ENCODE measurements at places on chromosomes 5 and 9.

DNA sequence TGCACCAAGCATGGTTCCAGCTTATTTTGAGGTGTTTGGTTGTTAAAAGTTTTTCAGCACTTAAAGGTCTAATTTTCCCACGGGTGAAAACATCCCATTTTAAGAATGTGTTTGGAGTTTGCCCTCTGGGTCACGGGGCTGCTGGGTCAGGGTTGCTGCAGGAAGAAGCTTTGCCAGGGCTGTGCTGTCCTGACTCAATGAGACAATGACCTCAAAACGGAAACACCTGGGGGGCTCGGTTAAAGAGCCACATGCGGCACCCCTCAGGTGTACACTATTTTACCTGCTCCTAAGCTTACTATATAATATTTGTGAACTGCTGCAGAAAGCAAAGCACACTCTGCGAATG, 27.6 kb downstream of the UBE2QL1 start:
- H3K27me3 ChIP-seq, result peaks cover 16% of the 10 kb centered on the region
- no peaks in the 10 kb centered on the region for H3K36me3 ChIP-seq
- no peak overlapping the region for H3K27ac ChIP-seq
- H3K4me1 ChIP-seq, result peaks cover 7% of the 10 kb centered on the region

DNA sequence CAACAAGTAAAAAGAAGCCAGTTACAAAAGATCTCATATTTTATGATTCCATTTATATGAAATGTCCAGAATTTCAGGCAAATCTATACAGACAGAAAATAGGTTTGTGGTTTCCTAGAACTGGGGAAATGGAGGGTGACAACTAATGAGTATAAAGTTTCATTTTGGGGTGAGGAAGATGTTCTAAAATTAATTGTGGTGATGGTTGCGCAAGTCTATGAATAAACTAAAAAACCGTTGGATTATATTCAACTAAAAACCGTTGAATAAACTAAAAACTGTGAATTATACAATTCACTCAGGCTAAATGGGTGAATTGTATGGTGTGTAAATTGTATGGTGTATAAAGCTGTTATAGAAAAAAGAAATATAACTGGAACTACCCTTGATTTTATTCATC, 47.6 kb downstream of the ADAMTS6 start:
- H3K4me1 ChIP-seq, result no peaks in the 10 kb centered on the region
- peaks cover 21% of the 10 kb centered on the region for H3K36me3 ChIP-seq
- no peak for DNase-seq

DNA sequence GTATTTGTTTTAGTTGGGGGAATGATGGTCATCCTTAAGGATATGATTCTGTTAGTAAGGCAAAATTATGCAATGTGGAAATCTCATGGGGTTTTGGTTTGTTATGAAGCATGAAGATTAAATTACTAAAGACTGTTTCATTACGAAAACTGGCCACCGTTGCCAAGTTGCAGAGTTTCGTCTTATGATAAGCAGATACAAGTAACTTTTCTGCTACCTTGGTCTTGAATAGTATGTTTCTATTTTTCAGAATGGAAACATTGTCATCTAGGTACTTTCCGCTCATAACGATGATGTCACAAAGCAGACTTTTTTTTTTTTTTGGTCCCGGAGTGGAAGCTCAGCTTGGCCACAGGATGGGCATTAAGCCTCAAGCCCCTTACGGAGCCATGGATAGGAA, 4.2 kb downstream of the CCNI2 start:
- H3K36me3 ChIP-seq, result no peaks in the 10 kb centered on the region
- H3K27ac ChIP-seq, result no peak overlapping the region
- no peak overlapping the region for H3K4me3 ChIP-seq
- H3K27me3 ChIP-seq, result peaks cover 72% of the 10 kb centered on the region

DNA sequence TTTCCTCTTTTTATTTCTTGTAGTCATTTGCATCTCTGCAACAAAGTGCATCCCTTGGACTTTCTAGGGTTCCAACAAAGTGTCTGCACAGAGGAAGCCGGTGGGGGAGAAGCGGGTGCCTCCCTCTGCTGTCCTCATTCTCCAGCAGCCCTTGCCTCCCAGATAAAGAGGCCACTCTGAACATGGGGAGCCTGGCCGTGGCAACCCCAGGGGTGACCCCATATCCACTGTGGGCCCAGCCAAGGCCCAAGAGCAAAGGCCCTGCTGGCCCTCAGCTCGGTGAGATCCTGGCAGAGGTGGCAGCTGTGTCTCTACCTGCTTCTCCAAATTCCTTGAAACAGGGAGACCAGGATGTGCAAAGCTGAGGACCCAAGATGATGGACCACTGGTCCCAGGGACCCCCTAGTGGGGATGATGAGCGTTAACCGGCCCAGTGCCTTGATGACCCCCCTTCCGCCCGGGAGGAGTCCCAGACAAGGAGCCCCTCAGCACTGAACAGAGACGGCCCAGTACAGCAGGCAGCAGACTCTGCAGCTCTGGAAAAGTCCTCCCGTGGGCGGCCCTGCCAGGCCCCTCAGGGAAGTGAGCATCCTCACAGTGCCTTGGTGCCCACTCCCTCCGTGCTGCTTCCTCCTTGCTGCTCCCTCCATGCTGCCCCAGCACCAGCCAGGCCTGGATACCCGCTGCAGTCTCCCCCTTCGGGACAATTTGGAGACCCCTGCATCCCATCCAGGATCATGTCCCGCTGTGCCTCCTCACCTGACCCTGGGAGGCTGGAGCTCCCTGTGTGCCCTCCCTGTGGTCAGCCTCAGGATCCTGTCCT, 62.5 kb downstream of the MRPL36 start:
- no peak overlapping the region for H3K27ac ChIP-seq
- no peaks in the 10 kb centered on the region for H3K4me1 ChIP-seq
- H3K4me3 ChIP-seq, result no peak overlapping the region
- no peaks in the 10 kb centered on the region for H3K36me3 ChIP-seq
- DNase-seq, result no peak

DNA sequence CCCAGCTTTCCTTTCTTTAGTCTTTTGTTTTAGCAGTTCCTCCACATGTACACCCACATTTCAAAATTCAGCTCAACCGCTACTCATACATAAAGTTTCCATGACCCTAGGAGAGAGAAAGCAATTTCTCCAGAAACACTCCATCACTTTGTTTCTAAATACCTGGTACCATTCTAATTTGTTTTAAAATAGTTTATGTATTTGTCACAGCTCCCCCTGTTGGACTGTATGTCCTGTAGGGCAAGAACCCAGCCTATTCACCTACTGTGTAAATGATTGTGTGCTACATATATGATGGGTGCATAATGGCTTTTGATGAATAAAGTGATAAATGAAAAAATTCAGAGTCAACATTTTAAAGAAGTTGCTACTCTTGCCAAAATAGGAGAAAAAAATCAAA, 139.1 kb downstream of the COX7C start:
- no peaks in the 10 kb centered on the region for H3K4me1 ChIP-seq
- no peaks in the 10 kb centered on the region for H3K27me3 ChIP-seq
- no peak for DNase-seq
- H3K27ac ChIP-seq, result no peak overlapping the region
- H3K36me3 ChIP-seq, result no peaks in the 10 kb centered on the region

- DNase-seq, result no peak
- H3K27me3 ChIP-seq, result peaks cover 9% of the 10 kb centered on the region
Observed at GRCh38 chr5:155514105-155514563, 500.6 kb downstream of the KIF4B start.

DNA sequence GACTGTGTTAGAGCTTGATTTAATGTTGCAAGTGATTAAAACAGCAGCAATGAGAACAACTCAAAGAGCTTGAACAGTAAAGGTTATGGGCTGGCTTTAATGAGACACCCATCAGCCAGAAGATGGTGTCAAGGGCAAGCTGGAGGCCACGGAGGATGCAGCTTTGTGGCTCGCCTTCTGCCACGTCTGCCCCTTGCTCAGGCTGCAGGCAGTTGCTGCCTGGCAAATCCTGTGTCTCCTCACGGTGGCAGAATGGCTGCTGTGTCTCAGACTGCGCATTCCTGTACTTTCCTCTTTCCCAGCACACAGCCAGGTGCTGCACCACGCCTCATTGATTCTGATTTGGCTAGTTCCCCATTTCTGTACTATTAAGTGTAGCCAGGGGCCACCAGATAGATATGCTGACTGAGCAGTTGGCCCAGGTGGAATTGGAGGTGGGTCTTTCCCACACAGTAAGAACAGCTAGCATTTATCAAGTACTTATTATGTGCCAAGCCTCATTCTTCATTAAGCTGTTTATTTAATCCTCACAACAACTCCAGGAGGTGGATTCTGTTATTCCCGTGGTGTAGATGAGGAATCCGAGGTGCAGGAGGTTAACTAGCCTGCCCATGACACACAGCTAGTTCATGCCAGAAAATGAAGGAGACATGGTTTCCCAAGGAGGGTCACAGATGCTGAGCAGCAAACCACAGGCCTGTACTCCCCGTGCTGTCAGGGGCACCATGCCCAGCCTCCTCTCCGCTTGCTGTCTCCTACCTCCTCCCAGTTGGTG, 3.5 kb downstream of the NXNL2 start:
- no peak overlapping the region for H3K27ac ChIP-seq
- H3K36me3 ChIP-seq, result no peaks in the 10 kb centered on the region
- peaks cover 26% of the 10 kb centered on the region for H3K4me1 ChIP-seq
- no peak for DNase-seq

All from nephron progenitor cell (in vitro differentiated cells).